CD4-positive, alpha-beta T cell treated with Interferon alpha-2 for 1 hour (primary cell): ENCODE measurements at places on chromosomes 1 and 21.

GRCh38 chr1:224411766-224412165 lies 22.8 kb downstream of the WDR26 start:
- DNase-seq: no peak

- no peak for DNase-seq
Observed at GRCh38 chr1:14373081-14373758, 225.3 kb upstream of the KAZN start.

- no peak for DNase-seq
Observed at GRCh38 chr1:62228883-62229187, 34.2 kb downstream of the L1TD1 start.

DNA sequence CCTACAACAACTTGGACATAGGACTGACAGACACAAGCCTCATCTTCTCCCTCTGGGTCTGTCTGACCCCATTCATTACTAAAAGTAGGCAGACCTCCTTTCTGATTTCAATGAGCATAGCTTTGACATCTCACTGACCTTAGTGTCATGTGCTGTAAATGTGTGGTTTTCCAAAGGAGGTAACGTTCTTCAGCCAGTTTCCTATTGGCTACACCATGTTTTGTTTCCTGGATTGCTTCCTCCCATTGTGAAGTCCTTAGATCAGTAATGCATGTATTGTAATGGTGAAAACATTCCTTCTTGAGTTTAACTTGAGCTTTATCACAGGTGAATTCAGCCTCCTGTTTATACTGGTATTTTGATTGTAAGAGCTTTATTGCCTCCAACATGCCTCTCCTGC lies 20.6 kb downstream of the STXBP3 start:
- no peak for DNase-seq

DNA sequence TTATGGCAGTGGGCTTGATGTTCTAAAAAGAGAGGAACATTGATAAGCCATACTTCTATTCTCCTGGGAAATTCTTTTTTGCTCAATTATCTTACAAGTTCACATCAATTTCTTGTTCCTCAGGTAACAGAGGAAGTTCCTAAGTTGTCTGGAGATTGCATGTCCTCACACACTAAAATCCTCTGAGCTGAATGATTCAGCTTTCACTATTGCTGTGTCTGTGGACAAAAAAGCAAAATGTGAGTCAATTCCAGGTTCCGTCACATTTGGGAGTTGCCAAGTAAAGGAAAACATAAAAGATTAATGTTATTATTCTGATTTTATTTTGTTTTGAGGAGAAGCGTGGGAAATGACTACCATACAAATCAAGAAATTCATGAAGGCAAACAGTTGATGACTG lies 316.7 kb downstream of the CHRM3 start:
- DNase-seq: no peak

DNA sequence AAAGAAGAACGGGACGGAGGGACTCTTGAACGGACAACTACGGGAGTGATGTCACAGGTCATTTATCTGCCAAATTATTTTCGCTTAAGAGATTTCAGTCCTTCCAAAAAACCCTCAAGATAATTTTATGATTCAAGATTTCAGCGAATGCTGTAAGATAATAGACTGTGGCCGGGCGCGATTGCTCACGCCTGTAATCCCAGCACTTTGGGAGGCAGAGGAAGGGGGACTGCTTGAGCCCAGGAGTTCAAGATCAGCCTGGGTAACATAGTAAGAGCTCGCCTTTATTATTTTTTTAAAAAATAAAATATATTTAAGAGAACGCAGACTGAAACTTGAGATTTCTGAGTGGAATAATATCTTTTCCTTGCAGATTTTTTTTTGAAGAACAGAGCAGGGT lies 609 bp downstream of the RWDD2B start:
- DNase-seq: no peak

- DNase-seq: no peak
Observed at GRCh38 chr1:230735447-230735846, 11.7 kb upstream of the CAPN9 start.

GRCh38 chr1:65495137-65495536 lies 74.7 kb downstream of the LEPR start:
- DNase-seq: no peak

DNA sequence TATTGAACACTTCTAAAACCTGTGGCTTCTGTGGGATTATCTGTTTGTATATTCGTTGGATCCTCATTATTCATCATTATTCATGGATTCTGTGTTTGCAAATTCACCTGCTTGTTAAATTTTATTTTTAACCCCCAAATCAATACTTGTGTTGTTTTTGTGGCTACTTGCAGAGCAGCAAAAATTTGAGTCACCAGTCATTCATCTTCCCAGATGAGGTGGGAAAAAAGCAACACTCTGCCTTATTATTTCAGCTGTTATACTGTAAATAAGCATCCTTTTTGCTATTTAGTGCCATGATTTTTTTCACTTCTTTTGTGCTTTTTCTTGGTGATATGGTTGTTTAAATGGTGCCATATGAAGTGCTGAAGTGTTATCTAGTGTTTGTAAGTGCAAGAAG lies 56.7 kb downstream of the RASAL2 start:
- no peak for DNase-seq
